NCI-H524 (cell line): ENCODE measurements at places on chromosomes 7 and 10.
A peak's percentile ranks its signal among the peaks of the same experiment; 100 is the strongest.

DNA sequence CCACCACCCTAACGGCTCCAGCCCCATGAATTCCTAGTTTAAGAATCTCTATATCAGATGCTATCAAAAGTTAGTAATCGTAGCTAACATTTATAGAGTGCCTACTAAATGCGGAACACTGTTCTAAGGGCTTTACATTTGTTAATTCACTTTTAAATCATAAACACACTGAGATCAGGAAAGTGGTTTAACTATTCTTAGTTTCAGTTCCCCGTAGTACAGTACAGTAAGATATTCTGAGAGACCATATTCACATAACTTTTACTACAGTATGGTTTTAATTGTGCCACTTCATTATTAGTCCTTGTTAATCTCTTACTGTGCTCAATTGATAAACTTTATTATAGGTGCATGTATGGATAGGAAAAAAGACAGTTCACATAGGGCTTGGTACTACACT is 22.5 kb downstream of the SYPL1 start:
- no peak for DNase-seq

- peak; percentile 20 for DNase-seq
These were observed 4.4 kb upstream of the CLIP2 start for GRCh38 chr7:74284781-74285259.

DNA sequence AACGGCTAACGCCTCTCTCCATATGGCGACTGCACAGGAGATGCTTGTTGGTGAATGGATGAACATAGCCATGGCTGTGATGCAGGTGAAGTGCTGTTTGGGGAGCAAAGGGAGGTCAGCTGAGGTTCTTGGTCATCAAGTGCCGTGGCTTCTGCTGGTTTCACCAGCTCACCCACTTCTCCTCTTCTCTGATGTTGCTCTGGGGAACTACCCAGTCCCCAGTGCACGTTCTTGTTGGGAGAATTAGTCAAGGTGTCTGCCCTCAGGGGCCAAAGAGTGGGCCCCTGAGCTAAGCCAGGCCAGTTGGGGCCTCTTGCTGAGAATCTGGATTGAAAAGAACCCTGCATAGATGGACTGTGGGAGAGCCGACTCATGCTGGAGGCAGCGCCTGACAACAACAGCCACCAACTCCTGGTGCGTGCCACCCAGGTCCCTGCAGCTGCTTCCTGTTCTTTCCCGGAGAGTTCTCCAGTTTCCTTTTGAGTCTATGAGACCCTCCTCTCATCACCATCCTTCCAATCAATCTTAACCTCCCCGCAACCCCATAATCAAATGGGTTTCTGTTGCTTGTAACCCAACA is 3.0 kb downstream of the BTBD16 start:
- DNase-seq = no peak

GRCh38 chr10:79143879-79144278 is 75.1 kb downstream of the ZMIZ1 start:
- peak; percentile 82 for DNase-seq

DNA sequence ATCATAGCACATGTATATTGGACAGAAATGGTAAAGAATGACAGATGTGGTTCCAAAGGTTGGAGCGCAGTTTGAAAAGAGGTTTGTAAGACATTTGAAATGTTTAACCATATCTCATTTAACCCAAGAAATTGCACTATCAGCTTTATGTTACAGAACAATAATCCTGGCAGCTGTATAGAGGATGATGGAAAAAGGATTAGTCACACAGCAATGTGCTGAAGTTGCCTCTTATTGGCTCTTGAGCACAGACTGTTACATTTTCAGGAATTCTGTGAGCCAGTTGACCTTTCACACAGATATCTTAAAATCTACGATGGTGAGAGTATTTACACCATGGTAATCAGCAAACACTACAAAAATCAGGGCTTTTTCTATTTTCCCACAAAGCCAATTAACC is 3.9 kb downstream of the COG5 start:
- no peak for DNase-seq
